ENCODE measurements at places on chromosomes 7 and 10.

DNA sequence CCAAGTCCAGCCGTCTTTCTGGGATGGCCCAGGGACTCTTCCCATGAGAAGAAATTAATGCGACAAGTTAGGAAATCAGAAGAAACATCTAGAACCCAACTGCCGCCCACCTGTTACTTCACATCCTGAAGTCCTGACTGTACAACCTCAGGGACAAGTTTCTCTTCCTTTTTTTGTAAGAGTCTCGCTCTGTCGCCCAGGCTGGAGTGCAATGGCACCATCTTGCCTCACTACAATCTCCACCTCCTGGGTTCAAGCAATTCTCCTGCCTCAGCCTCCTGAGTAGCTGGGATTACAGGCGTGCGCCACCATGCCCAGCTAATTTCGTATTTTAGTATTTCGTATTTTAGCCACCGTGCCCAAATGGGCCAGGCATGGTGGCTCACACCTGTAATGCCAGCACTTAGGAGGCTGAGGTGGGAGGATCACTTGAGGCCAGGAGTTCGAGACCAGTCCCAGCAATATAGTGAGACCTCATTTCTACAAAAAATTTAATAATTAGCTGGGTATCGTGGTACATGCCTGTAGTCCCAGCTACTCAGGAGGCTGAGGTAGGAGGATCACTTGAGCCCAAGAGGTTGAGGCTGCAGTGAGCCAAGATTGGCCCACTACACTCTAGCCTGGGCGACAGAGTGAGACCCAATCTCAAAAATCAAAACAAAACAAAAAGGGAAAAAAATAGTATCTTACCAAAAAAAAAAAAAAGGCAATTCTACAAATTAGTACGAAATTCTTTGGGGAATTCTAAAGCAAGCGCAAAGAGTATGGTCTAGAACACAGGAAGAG, 20.8 kb downstream of the LAT2 start:
- DNase-seq: no peak

DNA sequence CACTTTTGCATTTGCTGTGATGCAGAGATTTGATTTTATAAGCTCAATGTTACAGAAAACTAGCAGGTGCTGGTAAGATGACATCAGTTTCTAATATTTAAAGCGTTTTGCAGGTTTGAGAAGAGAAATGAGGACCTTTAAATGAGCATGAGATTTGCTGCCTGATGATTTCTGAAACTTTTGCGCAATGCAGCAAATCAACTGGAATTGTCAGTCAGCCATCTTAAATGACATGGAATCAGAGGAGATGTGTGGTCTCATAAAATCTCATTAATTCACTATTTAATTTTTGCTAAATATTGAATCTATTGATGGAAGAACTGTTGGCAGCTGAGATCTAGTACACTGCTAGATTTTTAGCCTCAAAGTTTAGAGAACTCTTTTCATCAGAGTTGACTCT, 3.9 kb downstream of the RBM17 start:
- no peak for DNase-seq

DNA sequence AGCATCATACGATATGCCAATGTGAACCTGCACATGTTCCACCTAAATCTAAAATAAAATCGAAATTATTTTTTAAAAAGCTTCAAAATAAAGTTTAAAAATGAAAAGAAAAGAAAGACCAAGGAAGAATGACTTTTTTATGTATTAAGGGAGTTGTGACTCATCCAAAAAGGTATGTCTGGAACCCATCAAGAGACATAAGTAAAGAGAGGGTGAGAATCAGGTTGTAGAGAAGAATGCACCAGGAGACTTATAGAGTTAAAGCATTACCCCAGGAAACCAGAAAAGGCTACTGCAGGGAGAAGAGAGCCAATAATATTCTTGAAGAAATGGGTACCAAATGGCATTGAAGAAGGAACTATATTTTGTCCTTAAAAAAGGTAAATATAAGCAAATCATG, 69.8 kb downstream of the CTTNBP2 start:
- DNase-seq: no peak

DNA sequence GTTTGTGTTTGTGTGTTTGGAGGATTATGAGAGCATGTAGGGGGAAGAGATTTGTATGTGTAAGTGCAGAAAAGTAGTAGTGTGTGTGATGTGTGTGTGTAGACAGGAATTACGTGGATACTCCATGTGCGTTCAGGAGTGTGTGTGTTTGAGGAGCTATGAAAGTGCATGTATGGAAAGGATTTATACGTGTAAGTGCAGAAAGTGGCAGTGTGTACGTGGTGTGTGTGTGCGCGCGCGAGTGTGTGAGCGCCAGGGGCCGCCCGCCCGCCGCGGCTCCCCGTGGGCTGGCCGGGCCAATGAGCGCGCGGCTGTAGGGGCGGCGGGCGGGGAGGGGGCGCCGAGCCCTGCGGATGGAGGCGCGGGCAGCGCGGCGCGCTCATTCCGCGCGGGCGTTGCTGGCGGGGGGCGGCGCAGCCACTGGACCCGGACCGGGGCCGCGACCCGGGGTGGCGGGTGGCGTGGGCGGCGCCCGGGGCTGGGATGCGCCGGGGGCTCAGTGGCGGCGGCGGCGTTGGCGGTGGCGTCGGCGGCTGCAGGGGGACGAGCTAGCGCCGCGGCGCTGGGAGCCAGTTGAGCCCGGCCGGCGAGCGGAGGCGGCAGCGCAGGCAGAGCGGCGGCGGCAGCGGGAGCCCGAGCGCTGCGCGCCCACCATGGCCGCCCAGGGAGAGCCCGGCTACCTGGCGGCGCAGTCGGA, at the start of gene BICC1:
BICC1 (plus strand) TSS at position 382 of the 697 bp plus-strand sequence; CDS start at position 654, 272 bp downstream.
- DNase-seq: no peak

GRCh38 chr10:1611936-1612550, 125.3 kb downstream of the ADARB2 start:
- DNase-seq: no peak
